Osteoblast (primary cell): ENCODE measurements at places on chromosomes 5 and 9. TPM values are rescaled to one million over a fixed set of nuclear protein-coding genes. Genes with fewer than 3 reads are reported as not detected.

- no peak overlapping the region for H3K4me3 ChIP-seq
- H3K36me3 ChIP-seq, result no peaks in the 10 kb centered on the region
- DNase-seq, result no peak
- H3K4me1 ChIP-seq, result no peaks in the 10 kb centered on the region
- no peaks in the 10 kb centered on the region for H3K27me3 ChIP-seq
Measured at GRCh38 chr5:97576956-97577355, 393.9 kb upstream of the RIOK2 start.

Gene FSD1L
- 6.5 and 7.1 TPM in 2 replicates for total RNA-seq

GRCh38 chr9:93808115-93809029 is 146.8 kb downstream of the BARX1 start:
- H3K27ac ChIP-seq, result no peak overlapping the region
- H3K36me3 ChIP-seq, result no peaks in the 10 kb centered on the region
- no peaks in the 10 kb centered on the region for H3K4me1 ChIP-seq
- H3K27me3 ChIP-seq, result no peaks in the 10 kb centered on the region
- no peak for DNase-seq

Gene GZMA
- not detected in 2 replicates for total RNA-seq

DNA sequence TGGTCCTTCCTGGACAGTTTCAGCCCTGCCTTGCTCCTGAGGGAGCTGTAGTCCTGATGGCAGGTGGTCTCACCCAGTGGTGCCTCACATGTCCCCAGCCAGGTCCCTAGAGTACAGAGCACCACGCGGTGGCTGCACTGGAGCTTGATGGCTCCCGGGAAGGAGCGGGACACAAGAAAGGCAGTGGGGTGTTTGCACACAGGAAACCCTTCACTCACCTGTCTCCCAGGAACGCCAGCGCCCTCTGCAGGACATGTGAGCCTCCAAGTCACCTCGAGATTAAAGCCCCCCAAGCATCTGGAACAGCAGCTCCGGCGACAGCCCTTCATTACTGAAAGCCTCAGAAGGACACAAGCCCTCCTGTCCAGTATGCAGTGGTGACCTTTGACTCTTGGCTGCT is 19.9 kb upstream of the TMEM250 start:
- H3K4me1 ChIP-seq, result no peaks in the 10 kb centered on the region
- no peak overlapping the region for H3K27ac ChIP-seq
- H3K4me3 ChIP-seq, result no peak overlapping the region
- H3K36me3 ChIP-seq, result no peaks in the 10 kb centered on the region
- H3K27me3 ChIP-seq, result peaks cover 21% of the 10 kb centered on the region
- peak; percentile 91 for DNase-seq

Gene FBXL7
- 13.4 and 14.4 TPM in 2 replicates for total RNA-seq

- H3K4me3 ChIP-seq, result no peak overlapping the region
- no peak overlapping the region for H3K27ac ChIP-seq
- no peak for DNase-seq
- no peaks in the 10 kb centered on the region for H3K4me1 ChIP-seq
- H3K27me3 ChIP-seq, result no peaks in the 10 kb centered on the region
Measured at GRCh38 chr5:78269088-78269703, 25.3 kb downstream of the AP3B1 start.

DNA sequence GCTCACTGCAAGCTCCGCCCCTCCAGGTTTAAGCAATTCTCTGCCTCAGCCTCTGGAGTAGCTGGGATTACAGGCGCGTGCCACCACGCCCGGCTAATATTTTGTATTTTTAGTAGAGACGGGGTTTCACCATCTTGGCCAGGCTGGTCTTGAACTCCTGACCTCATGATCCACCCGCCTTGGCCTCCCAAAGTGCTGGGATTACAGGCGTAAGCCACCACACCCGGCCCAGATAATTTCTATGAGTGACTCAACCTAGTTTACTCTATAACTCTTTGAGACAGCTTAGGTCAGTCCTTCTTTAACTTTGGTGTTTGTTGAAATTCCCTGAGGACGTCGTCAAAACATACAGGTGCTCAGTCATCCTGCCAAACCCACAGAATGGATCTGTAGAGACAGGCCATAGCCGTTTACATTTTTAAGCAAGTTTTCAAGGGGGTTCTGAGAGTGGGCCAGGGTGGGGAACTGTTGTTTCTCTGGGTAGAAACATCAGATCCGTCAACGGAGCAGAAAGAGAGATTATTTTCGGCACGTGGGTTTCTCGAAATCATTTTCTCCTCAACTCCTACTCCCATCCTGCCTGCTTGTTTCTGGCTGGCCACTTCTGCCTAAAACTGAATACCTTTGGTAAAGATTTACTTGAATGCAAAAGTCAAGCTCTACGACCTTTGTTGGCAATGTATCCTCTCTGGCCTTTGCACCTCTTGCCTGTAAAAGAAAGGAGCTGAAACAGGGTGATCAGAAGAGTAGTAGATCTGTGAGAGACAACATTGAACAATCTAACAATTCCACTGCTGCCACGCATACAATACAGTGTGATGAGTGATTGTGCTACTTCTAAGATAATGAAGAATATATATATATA is 6.0 kb upstream of the BOD1 start:
- H3K4me1 ChIP-seq, result peaks cover 4% of the 10 kb centered on the region
- DNase-seq, result no peak
- H3K27me3 ChIP-seq, result peaks cover 7% of the 10 kb centered on the region
- H3K36me3 ChIP-seq, result no peaks in the 10 kb centered on the region

GRCh38 chr5:39774605-39775004 is 349.8 kb upstream of the DAB2 start:
- peak overlapping the region; percentile 82 for H3K27ac ChIP-seq
- no peaks in the 10 kb centered on the region for H3K27me3 ChIP-seq
- H3K36me3 ChIP-seq, result no peaks in the 10 kb centered on the region
- no peak overlapping the region for H3K4me3 ChIP-seq

- H3K4me1 ChIP-seq, result peaks cover 21% of the 10 kb centered on the region
- DNase-seq, result no peak
- H3K4me3 ChIP-seq, result no peak overlapping the region
- H3K27me3 ChIP-seq, result no peaks in the 10 kb centered on the region
Measured at GRCh38 chr9:110059461-110059860, 148.5 kb downstream of the C9orf152 start.

DNA sequence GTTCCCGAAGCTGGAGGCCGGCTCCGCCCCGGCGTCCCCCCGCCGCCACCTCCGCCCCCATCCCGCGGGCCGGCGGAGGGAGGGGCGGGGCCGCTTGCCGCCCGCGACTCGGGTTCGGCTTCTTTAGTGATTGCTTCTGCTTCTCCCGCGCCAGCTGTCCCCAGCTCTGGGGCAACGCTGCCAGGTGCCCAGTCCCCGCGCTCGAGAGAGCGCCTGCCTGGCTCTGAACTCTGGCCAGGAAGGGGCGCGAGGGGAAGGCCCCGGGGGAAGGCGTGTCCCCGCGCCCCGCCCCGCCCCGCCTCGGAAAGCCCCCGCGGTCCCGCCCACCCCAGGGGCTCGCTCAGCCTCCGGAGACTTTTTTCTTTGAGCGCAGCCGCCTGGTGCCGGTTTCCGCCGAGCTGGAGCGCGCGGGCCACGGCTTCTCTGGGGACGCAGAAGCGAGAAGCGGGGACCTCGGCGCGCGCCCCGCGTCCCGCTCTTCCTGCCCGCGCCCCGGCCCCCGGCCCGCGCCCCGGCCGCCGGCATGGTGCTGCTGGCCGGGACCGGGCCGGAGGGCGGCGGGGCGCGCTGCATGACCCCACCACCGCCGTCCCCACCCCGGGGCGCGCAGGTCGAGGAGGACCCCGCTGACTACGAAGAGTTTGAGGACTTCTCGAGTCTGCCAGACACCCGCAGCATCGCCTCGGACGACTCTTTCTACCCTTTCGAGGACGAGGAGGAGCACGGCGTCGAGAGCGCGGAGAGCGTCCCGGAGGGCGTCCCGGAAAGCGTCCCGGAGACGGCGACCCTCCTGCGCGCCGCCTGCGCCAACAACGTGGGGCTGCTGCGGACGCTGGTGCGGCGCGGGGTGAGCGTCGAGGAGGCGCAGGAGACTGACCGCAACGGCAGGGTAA is at the start of gene ANKRD33B:
Gene ANKRD33B, plus strand, starts transcription at position 126 of the 893 bp plus-strand sequence. Its CDS starts 398 bp downstream, at position 524.
- H3K27me3 ChIP-seq, result no peaks in the 10 kb centered on the region
- DNase-seq, result peak; percentile 90
- H3K27ac ChIP-seq, result peak within 1 kb of the TSS; percentile 8
- peak within 1 kb of the TSS; percentile 78 for H3K4me3 ChIP-seq
- H3K36me3 ChIP-seq, result no peaks in the 10 kb centered on the region

Gene SOX30
- total RNA-seq, result under 0.01 TPM in 2 replicates

DNA sequence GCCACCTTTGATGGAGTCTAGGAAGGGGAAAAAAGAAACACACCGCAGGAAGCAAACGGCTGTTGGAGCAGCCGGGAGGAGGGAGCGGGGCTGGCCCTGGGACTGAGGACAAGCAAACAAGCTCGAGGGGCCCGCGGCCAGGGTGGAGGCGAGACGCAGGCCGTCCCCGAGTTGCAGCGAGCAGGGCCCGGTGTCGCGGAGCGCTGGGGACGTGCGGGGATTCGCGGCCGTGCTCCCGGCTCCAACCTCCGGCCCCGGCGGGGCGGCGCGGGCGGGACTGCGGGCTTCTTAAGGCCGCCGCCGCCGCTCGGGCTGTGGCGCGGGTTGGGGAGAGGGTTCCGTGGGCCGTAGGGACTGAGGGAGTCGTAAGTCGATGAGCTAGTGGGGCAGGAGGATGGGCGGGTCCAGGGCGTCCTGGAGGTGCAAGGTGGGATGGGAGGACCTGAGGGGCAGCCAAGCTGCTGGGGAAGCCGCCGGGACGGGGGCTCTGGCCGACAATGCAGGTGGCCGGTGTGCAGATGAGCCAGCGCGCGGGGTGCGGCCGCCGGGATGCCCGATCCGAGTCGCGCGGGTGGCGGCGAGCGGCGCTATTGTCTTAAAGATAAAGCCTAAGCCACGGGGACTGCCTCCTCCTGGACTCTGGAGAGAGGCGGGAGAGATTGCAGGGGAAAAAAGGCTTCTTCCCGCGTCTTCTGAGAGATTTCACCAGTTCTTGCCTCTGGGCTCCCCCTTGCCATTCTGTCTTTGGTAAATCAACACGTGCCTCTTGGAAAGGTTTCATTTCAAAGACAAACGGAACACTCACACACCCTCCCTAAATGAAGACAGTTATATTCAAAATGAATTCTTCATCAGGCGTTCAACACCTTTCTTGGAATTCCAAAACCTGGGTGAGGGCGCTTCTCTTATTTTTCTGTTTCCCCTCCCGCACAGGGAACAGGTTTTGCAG is 1.6 kb upstream of the HAPLN1 start:
- peaks cover 22% of the 10 kb centered on the region for H3K4me1 ChIP-seq
- peak overlapping the region; percentile 77 for H3K4me3 ChIP-seq
- H3K36me3 ChIP-seq, result no peaks in the 10 kb centered on the region
- no peaks in the 10 kb centered on the region for H3K27me3 ChIP-seq

Gene TMEM215
- total RNA-seq, result not detected in 2 replicates

DNA sequence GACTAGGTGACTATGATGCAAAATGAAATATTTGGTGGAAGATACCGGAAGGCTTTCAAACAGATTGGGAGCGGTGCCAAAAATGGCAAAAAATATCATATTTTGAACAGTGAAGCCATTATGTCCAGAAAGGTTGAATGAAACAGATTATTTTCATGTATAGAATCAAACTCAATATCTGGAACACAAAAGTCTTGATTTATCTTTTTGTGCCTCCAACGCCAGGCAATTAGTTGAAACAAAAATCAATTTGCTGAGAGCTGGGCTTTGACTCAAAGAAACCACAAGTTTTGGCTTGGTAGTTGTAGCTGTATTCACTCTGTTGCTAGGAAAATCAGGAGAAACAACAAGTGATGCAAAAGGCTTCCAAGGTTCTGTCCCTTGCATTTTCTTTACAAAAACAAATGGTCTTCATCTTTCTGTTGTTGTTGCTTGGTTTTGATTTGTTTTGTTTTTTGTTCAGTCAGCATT is 421.7 kb upstream of the TYRP1 start:
- no peaks in the 10 kb centered on the region for H3K27me3 ChIP-seq
- no peak overlapping the region for H3K4me3 ChIP-seq
- no peak overlapping the region for H3K27ac ChIP-seq

Gene CCNJL
- total RNA-seq, result 0.88 and 1.1 TPM in 2 replicates

Gene ADRA1B
- total RNA-seq, result 0.29 and 0.36 TPM in 2 replicates

DNA sequence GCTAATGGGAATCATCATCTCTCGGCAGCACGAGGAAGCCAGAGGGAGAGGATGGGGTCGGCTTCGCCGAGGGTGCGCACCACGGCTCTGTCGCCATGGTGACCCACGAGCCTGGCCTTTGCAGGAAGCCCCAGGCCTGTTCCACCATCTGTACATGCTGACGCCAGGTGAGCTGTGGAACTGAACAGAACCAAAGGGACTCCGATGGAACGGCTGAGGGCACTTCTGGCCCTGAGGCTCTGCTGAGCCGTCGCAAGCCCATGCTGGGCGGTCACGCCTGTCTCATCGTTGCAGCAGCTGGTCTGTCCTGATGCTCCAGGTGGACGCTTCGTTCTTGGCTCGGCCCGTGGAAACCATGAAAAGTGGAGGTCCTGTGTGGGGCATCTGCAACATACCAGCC is 34.6 kb upstream of the UBAC1 start:
- no peak overlapping the region for H3K27ac ChIP-seq
- H3K36me3 ChIP-seq, result no peaks in the 10 kb centered on the region
- no peak overlapping the region for H3K4me3 ChIP-seq
- DNase-seq, result no peak
- H3K4me1 ChIP-seq, result peaks cover 13% of the 10 kb centered on the region

Gene C7
- 0.36 and 0.88 TPM in 2 replicates for total RNA-seq

Gene SURF2
- 10.3 and 15.2 TPM in 2 replicates for total RNA-seq

- H3K36me3 ChIP-seq, result peaks cover 10% of the 10 kb centered on the region
- peak overlapping the region; percentile 67 for H3K4me3 ChIP-seq
- peak overlapping the region; percentile 71 for H3K27ac ChIP-seq
- peaks cover 23% of the 10 kb centered on the region for H3K4me1 ChIP-seq
- DNase-seq, result no peak
Measured at GRCh38 chr5:159106193-159106568, 6.5 kb upstream of the EBF1 start.

GRCh38 chr5:135100431-135100830 is 66.4 kb upstream of the PITX1 start:
- no peaks in the 10 kb centered on the region for H3K36me3 ChIP-seq
- H3K4me3 ChIP-seq, result no peak overlapping the region
- no peaks in the 10 kb centered on the region for H3K27me3 ChIP-seq
- H3K4me1 ChIP-seq, result no peaks in the 10 kb centered on the region
- H3K27ac ChIP-seq, result no peak overlapping the region

Gene ACOT12
- 0.29 TPM in 1 of 2 replicates, not detected in the other for total RNA-seq

GRCh38 chr9:6956879-6957278 is 199.1 kb downstream of the KDM4C start:
- DNase-seq, result no peak
- no peak overlapping the region for H3K4me3 ChIP-seq
- no peaks in the 10 kb centered on the region for H3K36me3 ChIP-seq
- peaks cover 13% of the 10 kb centered on the region for H3K4me1 ChIP-seq
- no peak overlapping the region for H3K27ac ChIP-seq

DNA sequence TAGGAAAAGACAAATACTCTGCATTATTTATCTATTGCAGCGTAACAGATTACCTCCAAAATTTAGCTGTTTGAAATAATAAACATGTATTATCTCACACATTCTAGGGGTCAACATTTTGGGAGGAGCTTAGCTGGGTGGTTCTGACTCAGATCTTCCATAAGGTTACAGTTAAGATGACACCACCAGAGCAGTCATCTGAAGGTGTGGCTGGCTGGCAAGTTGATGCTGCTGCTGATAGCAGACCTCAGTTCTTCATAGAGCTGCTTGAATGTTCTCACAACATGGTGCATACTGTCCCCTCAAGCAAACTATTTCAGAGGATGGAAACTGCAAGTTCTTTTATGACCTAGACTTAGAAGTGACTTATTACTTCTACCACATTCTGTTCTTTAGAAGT is 146.3 kb upstream of the FSTL4 start:
- no peak overlapping the region for H3K27ac ChIP-seq
- no peaks in the 10 kb centered on the region for H3K4me1 ChIP-seq
- H3K27me3 ChIP-seq, result peaks cover 20% of the 10 kb centered on the region
- DNase-seq, result no peak

- DNase-seq, result peak; percentile 60
- no peak overlapping the region for H3K27ac ChIP-seq
- H3K4me3 ChIP-seq, result no peak overlapping the region
- peaks cover 24% of the 10 kb centered on the region for H3K27me3 ChIP-seq
- no peaks in the 10 kb centered on the region for H3K4me1 ChIP-seq
Measured at GRCh38 chr5:114360816-114361723, 800 bp upstream of the KCNN2 start.
